ENCODE measurements at places on chromosomes 16 and 17. TPM values are rescaled to one million over a fixed set of nuclear protein-coding genes. Genes with fewer than 3 reads are reported as not detected.

The SLC13A2 gene
- total RNA-seq: not detected

The SRL gene
- not detected for total RNA-seq

The RNF222 gene
- total RNA-seq: not detected

The KRTAP9-2 gene
- not detected for total RNA-seq

The ESRP2 gene
- total RNA-seq: not detected

The GNGT2 gene
- total RNA-seq: 0.66 TPM

The TBC1D28 gene
- total RNA-seq: not detected

The CNGB1 gene
- total RNA-seq: under 0.01 TPM

The CRLF3 gene
- total RNA-seq: 11.0 TPM

The SLC35G6 gene
- not detected for total RNA-seq

The GPR139 gene
- total RNA-seq: not detected

The GUCY2D gene
- not detected for total RNA-seq

The HOXB4 gene
- 0.26 TPM for total RNA-seq
